NCI-H187 treated with DMSO at 0.1 percent for 48 hours (cell line): ENCODE measurements at places on chromosomes 6 and 20.

GRCh38 chr6:129353067-129353466, 356.9 kb downstream of the ARHGAP18 start:
- DNase-seq: no peak

DNA sequence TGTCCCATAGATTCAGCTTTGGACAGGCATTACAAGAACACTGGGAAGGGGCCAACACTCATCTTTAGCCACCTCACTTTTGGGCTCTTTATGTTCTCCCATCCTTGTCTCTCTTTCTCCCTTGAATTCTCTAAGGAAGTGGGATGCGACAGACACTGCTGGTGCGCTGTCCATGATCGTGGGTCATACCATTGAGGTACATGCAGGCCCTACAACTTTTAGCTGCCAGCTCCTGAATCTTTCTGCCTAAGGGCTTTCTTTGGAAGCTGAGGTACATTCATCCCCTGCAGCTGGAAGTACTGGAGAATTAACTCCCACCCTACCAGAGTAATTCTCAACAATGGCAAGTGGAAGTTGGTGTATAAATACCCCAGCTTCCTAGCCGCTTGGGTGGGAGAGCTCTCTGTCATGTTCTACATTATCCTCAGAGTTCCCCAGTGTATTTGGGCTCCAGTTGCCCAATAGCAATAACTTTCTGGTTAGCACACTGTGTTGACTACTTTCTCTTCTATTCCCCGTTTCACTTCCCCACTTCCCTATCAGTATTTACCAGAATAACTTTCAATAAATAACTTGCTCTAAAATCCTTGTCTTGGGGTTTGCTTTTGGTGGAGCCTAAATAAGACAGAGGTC, 309.4 kb upstream of the RNF24 start:
- DNase-seq: no peak

DNA sequence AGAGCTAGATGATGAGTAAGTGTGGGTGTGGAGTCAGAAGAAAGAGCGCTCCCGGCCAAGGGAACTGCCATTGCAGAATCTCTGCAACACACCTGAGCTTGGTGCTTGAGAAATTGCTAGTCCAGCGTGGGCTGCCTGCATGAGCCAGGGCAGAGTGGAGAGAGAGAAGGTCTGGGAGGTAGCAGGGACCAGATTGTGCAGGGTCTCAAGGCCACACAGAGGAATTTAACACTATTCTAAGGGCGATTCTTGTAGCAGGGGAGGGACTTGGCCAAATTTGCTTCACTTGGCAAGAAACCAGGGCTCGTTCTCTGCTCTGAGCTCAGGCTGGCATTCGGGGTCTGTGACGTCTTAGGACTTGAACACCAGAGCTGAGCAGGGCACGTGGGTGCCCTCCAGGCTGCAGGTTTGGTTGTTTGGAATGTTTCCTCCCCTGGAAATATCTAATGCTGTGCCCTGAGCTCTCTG, 53.5 kb downstream of the BCAS4 start:
- DNase-seq: no peak

GRCh38 chr20:39310363-39310995, 348.3 kb downstream of the DHX35 start:
- no peak for DNase-seq
